ENCODE measurements at places on chromosomes 12 and 14.

DNA sequence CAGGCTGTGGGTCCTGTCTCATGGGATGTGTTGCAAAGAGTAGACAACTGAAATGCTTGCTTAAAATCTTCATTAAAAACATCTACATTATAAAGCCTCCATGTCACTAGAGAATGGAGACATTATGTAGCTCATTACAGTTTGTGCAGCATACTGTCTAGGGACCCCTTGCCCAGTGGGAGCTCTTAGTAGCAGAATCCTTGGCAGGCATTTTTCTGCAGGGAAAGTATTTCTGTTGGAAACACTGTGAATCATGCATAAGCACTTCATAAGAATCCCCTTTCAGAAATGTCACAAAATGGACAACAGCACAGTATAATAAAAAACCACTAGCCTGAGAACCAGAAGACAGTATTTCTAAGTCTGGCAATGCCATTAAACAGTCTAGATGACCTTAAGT lies 174.3 kb downstream of the MGAT4C start:
- DNase-seq, result no peak

DNA sequence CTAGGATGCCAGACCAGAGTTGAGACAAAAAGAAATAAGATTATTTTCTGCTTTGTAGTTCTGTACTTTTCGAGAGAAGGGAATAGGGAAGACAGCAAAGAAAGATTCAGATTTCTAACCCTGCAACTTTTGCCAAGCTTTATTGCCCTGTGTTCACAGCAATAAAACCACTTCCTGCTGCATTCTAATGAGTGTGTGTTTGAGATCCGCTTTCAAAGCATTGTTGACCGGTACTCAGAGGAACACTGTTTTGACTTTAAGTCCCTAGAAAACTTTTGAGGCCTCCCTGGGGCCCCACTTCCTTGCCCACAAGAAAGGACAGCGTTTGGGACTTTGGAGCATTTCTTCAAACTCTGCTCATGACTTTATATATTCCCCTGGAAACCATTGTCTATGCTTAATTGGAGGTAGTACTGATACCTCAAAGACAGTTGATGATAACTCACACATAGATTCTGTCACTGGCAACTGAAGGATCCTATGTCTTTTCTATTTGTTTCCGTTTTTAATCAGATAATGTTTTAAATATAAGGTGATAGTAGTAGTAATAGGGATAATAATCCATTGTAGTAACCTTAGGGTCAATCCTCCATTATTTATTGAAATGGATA lies 1.3 kb downstream of the RNASE6 start:
- no peak for DNase-seq

DNA sequence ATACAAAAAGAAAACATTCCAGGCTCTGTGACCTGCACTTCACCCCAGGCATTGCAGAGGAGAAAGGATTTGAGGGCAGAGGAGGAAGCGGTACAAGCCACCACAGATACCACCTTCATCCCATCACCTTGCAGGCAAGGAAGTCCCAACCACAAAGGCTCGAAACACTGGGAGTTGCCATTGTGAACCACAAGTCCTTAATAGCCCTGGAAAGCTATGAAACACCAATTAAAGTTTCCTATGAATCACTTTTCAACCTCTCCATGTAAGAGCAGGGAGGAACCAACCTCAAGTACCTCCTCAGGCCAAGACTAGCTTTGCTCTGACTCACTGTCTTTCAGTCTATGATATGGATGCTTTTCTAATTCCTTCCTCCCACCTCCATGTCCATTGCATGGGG lies 27.0 kb downstream of the MAP3K9 start:
- no peak for DNase-seq

DNA sequence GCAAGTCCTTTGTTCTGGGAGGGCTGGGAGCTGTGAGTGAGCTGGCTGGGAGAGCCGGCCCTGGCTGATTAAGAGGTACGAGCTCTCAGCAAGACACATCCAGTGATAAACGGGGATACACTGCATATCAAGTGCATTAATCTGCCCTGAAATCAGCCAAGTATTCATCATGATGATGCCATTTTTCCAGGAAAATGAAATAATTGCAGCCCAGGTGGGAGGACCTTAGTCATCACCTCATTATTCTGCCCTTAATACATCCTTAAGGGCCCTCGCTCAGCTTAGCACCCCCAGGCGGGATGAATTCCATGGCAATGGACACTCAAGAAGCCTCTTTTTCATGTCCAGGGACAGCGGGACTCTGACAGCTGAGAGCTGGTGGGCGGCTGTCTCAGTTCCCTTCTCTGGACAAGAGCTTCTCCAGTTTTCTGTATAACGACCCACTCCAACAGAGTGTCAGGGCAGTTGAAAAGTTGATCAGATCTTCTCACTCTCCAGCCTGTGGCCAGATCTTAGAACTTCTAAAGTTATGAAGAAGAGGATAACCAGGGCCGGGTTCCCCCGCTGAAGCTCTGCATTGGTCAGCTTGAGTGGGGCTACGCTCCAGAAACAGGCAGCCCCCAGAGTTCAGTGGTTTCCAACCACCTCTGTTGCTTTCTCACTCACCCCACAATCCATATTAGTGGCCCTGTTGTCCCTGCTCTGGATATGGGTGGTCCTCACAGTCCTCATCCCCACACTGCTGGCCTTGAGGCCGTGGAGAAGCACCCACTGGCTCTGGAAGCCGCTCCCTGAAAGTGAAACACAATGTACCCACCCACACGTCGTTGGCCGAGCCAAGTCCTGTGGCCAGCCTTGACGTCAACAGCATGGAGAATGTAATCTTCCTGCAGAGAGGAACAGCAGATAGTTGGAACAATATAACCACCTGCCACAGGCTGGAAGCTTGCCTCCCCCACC lies 306.2 kb upstream of the DIO3 start:
- DNase-seq, result no peak

DNA sequence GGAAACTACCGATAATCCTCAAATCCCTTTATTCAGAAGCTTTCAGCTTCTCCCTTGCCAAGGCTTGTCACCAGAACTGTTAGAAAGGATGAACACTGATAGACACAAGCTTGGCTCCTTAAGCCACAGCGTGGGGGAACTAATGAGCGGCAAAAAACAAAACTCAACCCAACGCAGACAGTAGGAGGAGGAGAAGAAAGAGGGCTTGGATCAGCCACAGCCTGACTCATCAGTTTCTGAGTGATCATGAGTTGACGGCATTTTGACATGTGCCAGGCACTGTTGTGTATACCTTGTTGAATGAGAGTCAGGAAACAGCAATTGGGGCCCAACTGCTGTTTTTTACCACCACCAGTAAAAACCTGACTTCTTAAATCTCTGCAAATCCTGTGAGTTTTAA lies 23.7 kb downstream of the PLXNC1 start:
- no peak for DNase-seq

DNA sequence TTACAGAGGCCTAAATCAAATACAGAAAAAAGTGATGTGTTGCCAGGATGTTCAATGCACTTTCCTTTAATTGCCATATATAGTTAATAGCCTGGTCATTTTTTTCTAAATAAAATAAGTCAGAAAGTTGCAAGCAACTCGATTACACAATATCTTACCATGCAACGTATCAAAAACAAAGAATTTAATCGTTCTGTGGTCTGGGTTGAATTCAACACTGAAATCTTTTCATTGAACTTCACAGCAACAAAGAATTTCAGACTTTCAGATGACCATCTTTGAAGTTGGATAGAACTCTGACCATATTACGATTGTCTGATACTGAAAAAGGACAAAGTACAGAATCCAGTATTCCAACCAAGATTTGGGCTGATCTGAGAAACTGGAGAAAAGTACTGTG lies 231.9 kb downstream of the SLC25A21 start:
- no peak for DNase-seq

- DNase-seq, result no peak
Observed at GRCh38 chr12:2845280-2845679, 10.4 kb upstream of the NRIP2 start.

DNA sequence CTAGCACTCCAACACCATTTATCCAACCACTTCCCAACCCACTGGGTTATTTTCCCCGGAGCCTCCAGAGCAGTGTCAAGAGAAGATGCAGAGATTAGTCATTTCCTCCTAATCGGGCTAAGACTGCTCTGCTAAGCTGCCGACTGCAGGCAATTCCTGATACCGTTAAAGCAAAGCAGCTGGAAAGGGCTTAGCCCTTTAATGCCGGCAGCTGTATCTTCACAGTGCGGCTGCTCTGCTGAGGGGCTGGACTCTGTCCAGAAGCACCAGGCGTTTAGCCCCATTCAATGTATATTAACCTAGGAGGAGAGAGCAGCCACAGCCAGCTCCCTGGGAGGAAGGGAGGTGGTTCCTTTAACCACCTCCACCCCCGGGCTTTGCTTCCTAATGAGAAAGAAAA lies 11.1 kb downstream of the AQP6 start:
- DNase-seq, result no peak

- DNase-seq, result no peak
Observed at GRCh38 chr14:92254786-92255185, 68.2 kb upstream of the SLC24A4 start.

DNA sequence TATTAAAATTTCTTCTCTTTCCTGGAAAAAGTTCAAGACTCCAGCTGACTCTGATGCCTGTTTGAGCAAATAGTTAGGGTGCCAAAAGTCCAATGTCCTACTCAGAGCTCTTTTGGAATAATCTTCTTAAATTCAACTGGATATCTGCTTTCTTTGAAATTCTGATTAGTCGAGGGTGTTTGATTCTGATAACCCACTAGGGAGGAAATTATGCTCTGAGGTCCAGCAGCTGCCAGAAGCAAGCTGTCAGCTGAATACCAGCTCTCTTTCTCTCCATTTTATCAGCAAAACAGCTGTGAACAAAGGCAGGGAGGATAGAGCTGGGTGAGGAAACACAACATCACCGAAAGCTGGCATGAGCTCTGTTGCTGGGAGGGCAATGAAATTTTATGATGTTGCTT lies 141.5 kb downstream of the CAND1 start:
- DNase-seq, result no peak

DNA sequence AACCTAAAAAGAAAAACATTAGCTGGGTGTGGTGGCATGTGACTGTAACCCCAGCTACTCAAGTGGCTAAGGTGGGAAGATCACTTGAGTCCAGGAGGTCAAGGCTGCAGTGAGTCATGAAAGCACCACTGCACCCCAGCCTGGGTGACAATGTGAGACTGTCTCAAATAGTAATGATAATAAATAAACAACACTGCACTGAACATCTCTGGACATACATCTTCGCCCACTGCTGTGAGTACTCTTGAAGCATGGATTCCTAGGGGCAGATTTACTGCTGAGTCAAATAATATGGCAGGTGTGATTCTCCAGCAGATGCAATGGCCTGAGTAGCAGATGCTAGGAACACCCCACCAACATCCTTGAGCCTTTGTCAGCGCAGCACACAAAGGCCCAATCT lies 23.6 kb downstream of the ABCB9 start:
- DNase-seq, result no peak

DNA sequence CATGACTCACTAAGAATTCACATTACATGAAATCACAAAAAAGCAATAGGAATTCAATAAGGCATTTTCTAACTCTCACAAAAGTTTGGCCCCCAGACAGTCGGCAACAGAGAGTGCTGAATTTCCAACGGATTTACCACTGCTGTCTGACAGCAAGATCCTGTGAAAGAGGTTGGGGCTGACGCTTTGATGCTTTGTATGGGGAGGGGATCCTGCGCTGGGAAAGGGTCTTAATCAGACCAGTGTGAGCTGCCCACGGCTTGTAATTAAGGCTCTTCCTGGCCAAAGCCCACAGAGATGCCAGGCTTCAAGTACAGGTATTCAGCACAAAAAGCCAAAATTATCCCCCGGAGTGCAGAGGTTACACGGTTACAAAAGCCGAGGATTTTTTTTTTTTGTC lies 66.8 kb upstream of the TMCC3 start:
- no peak for DNase-seq

DNA sequence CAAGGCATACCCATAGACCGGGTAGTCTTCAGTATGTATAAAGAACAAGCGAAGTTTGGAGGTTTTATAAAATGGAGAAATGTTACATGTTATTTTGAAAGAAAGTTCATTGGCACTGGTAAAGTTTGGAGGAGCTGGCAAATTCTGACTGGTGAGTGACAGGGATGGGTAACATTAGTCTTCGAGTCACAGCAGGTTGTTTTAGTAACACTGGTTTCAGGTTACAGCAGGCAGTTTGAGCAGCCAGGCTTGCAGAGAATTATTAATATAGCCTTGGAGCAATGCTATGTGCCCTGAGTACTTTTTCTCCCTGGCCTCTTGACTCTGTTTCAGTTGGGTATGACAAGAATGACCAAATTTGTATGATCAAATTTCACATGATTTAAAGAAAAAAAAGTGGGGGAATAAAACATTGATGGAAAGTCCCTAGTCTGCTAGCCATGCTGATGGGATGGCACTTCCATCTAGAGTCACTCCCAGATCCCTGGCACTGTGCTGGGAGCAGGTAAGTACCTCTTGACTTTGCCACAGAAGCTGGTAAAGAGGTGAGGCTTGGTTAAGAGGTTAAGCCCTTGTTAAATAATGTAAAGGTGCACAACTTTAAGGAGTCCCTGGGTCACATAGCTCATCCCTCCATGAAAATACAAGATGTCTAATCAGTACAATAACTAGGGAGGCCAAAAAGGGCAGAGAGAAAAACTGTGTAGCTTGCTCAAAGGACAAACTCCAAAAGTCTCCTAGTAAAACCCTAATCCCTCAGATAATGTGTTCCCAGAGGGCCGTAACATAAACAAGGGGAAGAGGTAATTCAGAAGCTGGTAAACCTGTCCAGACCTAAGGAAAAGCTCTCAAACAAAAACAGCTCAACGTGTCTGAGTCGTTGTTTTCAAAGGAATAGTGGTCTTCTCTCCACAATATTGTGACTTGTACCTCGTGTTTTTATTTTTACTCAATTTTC lies 12.7 kb upstream of the SVOP start:
- no peak for DNase-seq

All from GF-D8 (cell line).